ENCODE measurements at places on chromosomes 3 and 15.

DNA sequence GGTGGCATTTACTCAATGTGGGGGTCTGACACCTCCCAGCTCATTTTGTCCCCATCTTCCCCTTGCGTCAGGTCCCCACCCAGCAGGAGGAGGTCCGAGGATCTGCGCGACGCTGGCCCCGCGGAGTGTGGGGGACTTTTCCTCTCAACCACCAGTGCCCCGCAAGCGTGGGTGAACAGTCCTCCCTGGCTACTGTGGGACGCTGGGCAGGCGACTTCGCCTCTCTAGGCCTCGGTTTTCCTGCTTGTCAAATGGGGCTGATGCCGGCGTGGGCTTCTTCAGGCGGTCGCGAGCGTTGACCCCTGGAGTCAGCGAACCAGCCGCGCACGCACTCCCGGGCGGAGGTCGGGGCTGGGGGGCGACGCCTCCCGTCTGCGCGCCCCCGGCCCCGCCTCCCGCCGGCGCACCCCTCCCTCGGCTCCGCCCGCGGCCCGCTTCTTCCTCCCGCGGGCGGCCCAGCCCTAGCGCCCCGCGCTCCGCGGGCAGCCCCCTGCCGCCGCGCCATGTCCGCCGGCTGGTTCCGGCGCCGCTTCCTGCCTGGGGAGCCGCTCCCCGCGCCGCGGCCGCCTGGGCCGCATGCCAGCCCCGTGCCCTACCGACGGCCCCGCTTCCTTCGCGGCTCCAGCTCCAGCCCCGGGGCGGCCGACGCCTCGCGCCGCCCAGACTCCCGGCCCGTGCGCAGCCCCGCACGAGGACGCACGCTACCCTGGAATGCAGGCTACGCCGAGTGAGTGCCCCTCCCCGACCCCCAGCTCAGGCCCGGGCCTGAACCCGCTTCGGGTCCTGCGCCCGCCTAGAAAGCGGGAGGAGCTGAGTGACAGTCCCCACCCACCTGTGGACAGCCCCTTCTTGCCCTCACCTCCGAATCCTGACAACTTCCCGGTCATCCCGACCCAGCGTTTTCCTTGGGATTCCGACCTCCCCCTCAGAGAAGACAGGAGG, at the start of gene PPM1M:
TSS of gene PPM1M (plus strand) at position 438 of the 942 bp plus-strand sequence. CDS start at position 504, 66 bp downstream.
- DNase-seq, result peak; percentile 79

GRCh38 chr15:67935244-67935643, 95.4 kb upstream of the RNU6-1 start:
- DNase-seq, result no peak

GRCh38 chr3:178669022-178669601, 132.9 kb downstream of the KCNMB2 start:
- DNase-seq, result no peak

- DNase-seq, result no peak
Measured at GRCh38 chr15:33089165-33089877, 105.2 kb downstream of the FMN1 start.

- no peak for DNase-seq
Measured at GRCh38 chr3:141450727-141451375, 36.0 kb upstream of the RASA2 start.

- DNase-seq, result peak; percentile 36
Measured at GRCh38 chr3:26964836-26965235, 342.3 kb downstream of the LRRC3B start.
